ENCODE measurements at places on chromosomes 11 and 22.

DNA sequence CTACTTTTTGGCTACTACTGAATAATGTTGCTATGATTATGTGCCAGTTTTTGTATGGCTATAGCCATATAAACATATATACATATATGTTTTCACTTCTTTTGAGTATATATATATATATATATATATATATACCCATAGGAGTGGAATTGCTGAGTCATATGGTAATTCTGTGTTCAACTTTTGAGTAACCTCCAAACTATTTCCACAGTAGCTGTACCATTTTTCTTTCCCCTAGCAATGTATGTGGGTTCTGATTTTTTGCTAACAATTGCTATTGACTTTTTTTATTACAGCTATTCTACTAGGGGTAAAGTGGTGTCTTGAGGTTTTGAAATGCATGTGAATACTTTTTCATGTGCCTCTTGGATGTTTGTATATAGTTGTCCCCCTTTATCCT lies 30.4 kb downstream of the CBL start:
- no peak for DNase-seq

- DNase-seq = no peak
Measured at GRCh38 chr11:119185981-119186634, 833 bp downstream of the NHERF4 start.

- peak; percentile 37 for DNase-seq
Measured at GRCh38 chr11:132177106-132177505, 806.7 kb downstream of the NTM start.

DNA sequence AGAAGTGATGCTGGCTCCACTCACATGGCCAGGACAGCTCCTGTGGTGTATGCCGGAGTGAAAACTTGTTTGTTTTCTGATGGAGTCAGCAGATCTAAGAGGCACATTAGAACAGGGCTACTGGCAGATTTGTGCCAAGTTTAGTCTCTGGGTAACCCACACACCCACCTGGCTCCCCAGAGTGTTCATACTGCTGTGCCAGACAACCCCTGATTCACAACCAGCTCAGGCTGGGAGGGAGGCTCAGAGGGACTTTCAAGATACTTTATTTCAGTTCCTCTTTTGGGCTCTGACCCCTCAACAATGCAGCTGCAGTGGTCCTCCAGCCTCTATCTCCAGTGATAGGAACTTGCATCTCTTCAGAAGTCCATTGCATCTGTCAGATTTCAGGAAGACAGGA lies 8.5 kb downstream of the NTM start:
- DNase-seq = no peak

DNA sequence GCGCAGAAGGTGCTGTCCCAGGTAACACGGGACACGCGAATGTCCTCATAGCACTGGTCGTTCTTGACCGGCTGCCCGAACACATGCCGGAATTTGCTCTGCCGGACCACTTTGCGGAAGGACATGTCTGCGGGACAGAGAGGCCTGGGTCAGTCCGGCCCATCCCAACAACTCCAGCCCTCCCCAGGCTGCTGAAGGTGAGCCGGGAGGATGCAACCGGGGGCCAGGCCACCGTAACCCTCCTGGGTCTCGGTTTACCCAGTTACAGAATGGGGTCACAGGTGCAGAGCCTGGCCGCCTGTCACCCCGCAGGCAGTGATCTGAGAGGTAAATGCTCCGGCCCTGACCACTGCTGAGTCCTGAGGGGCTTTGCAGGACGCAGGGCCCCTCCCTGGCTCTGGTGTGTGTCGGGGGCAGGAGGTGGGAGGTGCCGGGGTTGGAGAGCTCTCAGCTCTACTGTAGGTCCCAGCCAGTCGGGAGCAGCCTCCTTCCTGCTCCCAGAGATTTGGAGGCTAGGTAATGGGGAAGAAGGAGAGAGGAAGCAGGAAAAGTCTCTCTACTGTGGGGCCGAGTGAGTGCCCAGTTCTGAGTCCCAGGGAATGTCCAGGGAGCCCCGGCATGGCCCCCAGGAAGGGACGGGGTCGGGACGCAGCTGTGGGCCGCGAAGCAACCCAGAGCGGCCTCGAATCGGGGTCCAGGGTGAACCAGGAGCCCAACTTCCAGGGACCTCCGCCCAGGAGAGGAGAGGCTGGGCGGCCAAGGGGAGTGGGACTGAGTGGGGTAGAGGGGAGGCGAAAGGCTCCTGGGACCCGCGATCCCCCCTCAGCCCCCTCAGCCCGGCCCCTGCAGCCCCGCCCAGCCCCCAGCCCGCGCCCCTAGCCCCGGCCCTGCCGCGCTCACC lies 522 bp downstream of the CORO1B start:
- DNase-seq = no peak

DNA sequence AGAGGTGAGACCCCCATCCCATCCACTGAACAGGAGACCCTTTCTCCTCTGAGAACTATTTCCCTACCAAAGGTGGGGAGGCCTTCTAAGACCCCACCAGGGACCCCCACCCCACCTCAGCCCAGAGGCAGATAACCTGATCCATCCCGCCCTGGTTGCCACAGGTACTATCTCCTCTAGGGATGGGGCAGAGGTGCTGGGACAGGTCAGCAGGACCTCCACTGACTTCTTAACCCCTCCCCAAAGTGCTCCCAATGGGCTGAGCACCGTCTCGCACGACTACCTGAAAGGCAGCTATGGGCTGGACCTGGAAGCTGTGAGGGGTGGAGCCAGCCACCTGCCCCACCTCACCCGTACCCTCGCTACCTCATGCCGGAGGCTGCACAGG lies 4.3 kb downstream of the INPPL1 start:
- DNase-seq = no peak

- no peak for DNase-seq
Measured at GRCh38 chr11:854601-855329, 12.1 kb downstream of the TSPAN4 start.

DNA sequence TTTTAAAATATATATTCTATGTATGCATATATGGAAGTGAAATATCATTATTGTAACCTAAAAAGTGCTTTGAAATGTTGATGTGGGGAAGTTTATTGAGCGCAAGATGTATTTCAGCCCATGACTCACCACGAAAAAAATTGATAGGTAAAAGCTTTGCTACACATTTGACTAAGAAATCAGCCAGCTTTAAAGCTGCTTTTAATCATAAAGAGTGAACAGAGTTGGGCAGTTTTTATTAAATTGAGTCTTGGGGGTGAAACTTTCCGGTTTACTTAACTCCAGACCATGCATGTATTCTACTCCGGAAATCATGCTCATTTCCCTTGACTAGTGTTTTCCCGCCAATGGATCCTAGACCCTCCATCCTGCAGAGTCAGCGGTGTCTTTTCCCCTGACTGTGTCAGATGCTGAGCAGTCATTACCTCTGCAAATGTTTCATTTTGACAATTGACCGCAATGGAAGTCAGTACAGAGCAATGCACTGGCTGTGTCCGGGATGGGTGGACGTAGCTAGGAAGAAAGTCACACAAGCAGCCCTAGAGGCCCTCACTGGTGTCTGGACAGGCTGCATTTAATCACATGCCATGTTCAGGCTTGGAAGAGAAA lies 47.2 kb upstream of the MPEG1 start:
- no peak for DNase-seq
